NCI-H510A treated with DMSO at 0.1 percent for 48 hours (cell line): ENCODE measurements at places on chromosomes 16 and 17.

DNA sequence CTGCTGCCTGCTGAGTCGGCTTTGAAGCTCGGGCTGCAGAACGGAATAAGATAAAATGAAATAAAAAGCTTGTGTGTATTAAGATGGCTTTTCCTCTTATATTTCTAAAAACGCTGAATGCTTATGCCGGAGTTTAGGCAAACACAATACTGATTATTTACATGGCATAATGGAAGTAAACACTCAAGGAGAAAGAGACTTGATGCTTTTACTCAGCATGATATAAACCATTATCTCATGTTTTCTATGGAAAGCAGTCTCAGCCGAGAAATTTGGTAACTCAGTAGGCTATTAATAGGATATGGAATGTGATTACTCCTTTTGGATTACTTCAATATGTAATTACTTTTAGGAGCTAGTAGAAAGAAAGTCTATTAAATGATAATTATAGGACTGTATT is 153.3 kb downstream of the CDH11 start:
- DNase-seq: no peak

- no peak for DNase-seq
Measured at GRCh38 chr16:4613636-4614570, 785 bp downstream of the UBALD1 start.

GRCh38 chr16:85360323-85361277 is 248.3 kb upstream of the CIBAR2 start:
- peak; percentile 87 for DNase-seq

DNA sequence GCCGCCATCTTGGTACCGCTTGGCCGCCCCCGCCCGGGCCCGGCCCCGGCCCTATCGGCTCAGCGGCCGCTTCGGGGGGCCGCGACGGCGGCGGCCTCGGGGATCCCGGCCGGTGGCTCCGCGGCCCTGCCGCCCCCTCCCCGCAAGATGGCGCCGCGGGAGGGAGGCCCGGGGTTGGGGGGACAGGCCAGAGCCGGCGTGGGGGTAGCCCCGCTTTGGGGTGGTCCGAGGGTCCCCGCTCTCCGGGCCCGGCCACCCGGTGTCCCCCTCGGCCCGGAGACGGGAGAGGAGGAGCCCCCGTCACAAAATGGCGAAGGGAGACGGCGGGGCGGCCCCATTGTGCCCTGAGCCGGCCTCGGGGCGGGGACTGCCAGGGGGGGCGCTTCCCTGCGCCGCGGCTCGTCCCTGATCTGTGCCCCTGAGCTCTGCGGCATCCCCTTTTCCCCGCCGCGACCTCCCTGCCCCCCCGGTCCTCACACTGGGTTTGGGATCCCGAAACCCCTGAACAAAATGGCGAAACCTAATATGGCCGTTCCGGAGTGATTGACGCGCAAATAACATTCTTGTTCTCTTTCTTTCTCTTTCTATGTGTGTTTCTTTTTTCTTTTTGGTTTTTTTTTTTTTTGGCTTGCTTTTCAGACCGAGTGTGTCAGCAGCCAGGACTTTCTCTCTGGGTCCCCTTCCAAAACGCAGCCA is 986 bp downstream of the HAPSTR1 start:
- DNase-seq: no peak

DNA sequence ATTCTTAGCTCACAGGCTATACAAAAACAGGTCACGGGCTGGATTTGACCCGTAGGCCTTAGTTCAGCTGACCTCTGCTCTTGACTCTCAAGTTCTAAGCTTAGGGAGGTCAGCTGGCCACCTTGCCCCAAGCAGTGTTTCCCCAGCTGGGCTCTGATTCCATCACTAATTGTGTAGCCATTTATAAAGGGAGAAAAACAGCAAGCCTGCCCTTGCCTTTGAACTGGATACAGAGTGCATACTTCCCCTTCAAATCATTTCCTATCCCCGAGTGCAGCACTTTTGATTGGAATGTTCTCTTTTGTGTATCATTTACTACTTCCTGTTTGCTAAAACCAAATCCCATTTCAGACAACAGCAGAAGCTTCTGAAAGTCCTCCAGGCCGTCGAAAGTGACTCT is 153.6 kb downstream of the KATNIP start:
- DNase-seq: no peak

DNA sequence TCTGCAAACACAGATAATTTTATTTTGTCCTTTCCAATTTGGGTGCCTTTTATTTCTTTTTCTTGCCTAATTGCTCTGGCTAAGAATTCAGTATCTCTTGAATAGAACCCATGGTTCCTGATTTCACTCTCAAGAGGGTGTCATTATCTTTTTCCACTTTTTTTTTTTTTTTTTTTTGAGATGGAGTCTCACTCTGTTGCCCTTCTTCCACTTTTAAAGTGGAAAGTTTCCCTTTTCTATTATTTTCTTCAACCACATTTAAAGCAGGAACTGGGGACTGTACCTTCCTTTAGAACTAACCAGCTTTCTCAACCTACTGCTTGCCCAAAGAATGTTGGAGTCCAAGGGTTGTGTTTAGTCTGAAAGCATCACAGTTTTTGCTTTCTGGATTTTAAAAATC is 31.1 kb downstream of the SLFN11 start:
- no peak for DNase-seq

DNA sequence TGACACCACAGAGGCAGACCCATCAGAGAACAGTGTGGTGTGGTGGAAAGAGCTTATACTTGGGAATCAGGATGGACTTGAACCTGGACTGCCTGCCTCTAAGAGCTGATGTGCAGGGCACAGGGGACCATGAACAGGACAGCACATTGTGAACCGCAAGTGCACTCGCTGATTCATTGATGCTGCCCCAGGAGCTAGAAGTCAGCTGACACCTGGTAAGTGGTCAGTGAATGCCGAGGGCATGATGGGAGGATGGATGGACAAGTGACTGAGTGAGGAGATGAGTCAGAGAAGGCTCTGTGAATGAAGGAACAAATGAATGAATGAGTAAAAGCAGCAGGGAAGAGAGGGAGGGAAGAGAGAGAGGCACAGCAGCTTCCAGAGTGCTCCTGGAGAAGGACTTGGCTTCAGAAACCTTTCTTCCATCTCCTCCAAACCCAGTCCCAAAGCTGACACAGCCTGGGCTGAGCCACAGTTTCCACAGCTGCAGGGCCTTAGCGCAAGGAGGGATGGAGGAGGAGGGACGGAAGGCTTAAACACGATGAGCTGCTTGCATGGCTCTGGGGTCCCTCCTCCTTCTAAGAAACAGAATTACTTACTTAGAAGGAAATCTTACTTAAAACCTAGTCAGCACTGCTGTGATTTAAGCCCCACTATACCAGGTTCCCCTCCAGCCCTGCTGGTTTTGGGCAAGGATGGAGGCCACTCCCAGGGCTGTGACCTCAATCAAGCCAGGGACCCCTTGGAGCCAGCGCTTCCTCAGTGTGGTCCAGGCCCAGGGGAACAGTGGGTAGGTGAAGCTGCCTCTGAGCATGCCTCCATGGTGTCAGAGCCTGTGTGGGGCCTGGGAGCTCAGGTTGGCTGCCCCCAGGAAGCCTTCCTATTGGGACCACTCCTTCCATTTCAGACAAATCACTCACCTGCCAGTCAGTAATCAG is 184.6 kb downstream of the TMEM132E start:
- no peak for DNase-seq

DNA sequence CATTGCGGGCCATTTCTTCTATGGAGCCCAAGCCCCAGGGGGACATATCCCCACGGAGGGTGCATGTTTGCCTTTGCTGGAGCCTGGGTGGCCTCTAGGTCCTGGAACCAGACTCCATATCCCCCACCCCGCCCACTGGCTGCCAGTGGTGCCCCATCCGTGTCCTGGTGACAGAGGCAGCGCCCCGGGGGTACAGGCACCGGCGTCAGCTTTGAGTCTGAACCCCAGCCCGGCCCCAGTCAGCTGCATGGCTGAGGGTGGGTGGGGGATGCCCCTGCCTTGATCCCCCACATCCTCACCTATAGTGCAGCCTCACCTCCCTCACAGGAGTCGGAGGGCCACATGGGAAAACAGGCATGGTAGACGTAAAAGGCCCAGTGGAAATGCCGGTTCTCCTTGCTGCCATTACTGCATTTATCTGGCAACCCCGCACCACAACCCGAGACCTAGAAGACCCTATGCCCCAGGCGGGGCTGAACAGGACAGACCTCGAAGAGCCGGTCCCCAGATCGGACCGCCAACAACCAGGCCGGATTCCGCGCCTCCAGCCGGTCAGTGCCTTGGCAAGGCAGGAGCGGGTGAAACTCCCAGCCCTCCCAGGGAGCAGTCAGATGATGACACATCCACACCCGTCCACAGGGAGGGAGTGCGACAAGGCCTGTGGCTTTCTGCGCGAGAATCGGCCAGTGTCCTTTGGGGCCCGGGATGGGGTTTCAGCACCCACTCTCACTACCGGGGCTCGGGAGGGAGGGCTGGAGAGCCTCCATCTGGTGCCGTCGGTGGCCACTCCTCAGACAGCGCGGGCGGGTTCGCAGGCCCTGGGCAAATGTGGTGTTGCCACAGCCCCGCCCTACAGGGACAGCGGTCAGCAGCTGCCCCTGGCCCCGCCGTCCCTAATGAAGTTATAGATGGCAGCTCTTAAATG is 11.9 kb upstream of the SSTR5 start:
- no peak for DNase-seq

GRCh38 chr16:89721546-89722391 is 432 bp downstream of the ZNF276 start:
- no peak for DNase-seq

- no peak for DNase-seq
Measured at GRCh38 chr16:25895380-25895779, 203.6 kb downstream of the HS3ST4 start.

- DNase-seq: no peak
Measured at GRCh38 chr16:1089822-1090619, 6.0 kb downstream of the C1QTNF8 start.

DNA sequence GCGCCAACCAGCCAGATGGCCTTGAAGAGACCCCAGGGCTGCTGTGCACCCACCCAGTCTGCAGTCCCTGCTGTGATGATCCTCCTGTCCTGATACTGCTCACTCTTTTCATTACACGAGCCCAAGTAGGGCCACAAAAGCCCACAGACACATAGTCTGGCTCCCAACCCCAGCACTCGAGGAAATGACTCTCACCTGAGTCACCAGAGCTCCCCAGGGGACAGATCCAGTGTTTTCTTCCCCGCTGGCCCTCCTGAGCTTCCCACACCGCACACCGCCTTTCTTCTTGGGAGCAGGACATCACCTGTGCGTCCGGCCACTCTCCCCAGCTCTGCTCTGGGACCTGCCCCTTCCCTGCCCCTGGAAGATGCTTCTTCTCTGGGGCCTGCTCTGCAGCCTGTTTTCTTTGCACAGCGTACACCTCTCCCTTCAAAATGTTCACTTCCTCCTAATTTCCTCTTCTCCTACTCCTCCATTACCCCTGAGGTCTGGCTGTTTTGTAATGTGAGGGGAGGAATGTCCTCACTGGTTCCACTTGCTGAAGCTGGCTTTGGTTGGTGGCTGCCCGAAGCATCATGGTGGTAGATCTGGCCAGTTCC is 2.0 kb upstream of the SCN4A start:
- DNase-seq: no peak

- no peak for DNase-seq
Measured at GRCh38 chr17:31508288-31509094, 117.0 kb downstream of the RAB11FIP4 start.
